ENCODE measurements at places on chromosomes 7 and 10.

DNA sequence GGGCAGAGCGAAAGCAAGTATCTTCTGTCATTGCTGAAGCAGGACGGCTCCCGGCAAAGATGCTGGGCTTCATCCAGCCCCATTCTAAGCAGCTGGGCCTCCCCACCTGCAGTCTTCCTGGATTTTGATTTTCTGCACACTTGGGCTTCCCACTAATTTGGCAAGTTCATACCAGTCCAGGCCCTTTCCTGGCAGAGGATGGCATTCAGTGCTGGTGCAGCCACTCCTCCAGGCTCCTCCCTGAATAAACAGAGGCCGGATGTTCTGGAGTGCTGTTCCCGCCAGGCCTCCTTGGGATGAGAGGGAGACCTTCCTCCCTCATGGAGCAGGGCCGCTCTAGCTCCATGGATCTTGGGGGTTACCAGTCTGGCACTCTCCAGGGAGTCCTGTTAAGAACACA, 3.4 kb downstream of the BAG3 start:
- no peak for DNase-seq

DNA sequence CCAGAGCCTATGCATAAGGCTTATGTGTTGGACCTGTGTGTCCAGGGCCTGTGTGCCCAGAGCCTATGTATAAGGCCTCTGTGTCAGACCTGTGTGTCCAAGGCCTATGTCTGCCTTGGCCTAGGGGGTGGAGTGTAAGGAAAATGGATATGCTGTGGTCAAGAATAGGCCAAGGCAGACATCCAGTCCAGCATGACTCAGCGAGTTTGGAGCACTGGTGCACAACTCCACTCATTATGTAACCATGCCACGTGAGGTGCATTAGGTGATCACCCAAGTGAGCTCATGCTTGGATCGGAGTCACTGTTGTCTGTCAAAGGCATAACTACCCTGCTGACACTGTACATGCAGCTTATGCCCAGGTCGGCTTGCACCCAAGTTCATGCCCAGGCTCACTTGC, 238.9 kb downstream of the CACNA2D1 start:
- DNase-seq = no peak

DNA sequence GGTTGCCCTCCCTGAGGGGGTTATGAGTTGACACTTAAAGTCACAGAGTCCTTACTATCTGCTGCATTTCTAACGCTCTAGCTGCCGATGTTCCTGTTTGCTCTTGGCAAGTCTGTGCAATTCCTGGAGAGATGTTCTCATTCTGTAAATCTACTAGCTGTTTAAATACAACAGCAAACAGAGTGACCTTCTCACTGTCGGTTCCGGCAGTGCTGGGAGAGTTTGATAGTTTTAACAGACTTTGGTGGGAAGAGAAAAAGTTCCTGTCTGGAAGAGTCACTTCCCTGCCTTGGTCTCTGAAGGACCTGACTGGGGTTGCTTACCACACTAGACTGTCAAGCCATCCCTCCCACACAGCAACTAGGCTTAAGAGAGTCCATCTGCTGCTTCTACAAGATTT, 63.3 kb upstream of the ELMO1 start:
- DNase-seq = no peak

DNA sequence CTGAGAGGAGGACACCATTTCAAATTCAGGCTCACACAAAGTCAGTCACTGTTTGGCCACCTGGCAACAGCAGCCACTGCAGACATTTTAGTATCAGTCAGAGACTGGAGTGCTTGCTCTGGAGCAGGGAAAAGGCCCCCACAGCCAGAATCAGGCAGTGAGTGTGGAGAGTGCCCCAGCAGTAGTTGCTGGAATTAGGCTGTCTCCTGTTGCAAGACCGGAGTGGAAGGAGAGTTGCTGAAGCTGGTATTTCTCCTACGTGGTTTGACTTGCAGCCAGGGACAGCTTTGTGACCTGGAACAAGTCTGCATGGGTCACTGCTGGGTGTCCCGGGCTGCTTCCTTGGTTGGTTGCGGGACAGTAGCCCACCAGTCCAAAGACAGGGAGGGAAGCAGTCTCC, 78.4 kb upstream of the TMEM168 start:
- DNase-seq = no peak

DNA sequence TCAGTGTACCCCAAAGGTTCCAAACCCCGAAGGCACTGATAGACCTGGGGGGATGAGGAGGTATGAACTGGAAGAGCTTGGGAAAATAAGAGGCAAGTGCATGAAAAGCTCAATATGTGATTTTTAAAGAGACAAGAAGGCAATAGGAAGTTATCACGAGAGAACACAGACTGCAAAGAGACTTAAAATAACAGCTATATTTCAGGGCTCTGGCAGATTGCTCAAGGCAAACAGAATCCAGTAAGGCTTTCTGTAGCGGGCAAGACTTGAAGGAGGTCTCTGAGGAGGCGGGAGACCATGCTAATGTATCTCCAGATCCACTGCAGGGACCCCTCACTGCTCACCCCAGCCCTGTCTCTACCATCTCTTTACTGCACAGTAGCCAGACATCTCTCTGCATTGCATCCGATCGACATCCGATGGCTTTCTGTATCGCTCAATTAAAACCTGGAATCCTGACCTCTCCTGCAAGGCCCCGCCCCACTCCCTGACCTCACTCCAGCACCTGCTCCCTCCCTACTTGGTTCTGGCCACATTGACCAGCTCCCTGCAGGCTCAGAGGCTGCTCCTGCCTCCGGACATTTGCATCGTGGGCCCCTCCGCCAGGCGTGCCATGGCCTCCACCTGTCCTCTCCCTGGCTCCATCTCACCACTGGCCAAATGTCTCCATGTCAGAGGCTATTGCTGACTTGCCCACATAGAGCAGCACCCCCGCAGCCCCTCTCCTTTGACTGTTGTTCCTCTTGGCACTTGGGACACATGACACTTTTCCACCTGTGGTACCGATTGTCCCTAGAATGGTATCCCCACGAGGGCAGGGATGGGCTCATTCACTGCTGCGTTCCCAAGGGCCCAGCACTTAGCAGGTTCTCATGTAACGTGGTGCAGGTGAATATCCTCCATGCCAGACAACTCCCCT, 118.0 kb downstream of the PRKAG2 start:
- no peak for DNase-seq

GRCh38 chr10:113026679-113027078, 76.6 kb downstream of the TCF7L2 start:
- no peak for DNase-seq

DNA sequence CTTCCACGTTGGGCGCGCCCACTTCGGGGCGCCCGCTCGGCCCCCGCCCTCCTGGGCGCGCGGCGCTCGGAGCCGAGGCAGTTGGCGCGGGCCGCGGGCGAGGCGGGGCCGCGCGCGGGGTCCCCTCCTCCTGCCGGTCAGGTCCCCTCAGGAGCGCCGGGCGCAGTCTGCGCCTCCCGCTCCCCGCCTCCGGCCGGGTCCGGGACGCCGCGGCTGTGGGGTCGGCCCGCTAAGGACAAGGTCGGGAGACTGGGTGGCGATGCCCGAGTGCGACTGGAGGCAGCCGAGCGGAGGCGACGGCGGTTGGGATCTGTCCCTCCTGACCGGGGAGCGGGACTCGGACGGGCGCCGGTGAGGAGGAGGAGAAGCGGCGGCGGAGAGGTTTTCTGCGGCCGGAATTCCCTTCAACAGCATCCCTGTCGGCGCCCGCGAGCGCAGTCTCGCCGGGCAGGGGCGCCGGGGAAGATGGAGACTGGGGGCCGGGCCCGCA, at the start of gene ATRNL1:
ATRNL1 (plus strand) TSS at position 80 of the 490 bp plus-strand sequence; CDS start at position 466, 386 bp downstream.
- DNase-seq = no peak

DNA sequence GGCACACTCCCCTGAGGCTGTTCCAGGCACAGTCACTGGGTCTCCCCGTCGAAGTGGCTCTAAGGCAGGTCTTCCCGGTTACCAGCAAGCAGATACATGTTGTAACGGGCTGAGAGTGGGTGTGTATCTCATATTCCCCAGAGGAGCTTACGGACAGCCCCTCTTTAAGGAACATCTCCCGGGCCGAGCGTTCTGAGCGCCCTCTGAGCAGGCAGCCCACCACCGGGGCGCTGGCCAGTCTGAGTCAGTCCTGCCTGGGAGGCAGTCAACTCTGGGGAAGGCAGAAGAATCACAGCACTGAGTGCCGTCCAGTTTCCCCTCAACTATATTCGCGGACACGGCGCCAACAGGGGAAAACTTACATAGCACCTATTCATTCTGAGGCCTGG, 117.4 kb downstream of the LHPP start:
- no peak for DNase-seq

DNA sequence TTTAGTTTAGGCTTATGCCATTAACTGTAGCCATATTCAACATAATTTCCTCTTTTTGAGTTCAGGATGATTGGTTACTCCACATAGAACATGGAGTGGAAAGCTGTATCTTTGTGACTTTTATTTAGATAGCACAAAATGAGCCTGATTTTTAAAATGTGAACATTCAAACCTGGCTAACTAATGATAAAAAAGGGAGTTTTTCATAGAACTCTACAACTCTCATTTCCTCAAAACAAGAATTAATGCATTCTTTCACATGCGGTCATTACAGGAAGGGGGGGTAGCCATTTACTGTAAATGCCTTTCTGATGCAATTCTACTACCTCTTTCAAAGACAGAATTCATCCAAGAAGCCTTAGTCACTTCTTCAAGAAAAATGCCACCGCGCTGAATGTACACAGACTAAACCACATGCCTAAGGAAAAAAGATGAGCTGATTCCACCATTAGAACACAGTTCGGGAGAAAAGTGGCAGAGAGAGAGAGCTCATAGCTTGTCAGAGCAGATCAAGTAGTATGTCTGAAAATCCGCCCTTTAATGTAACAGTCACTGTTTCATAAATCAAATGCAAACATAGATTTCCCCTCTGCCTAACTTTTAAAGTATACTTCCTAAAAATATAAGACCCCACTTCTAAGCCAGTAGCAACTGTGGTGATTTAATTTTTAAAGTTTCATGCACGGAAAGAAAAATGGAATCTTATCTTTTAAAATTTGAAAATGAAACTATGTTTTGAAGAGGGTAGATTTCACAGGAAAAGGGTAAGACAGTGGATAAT, 226.4 kb upstream of the KLF14 start:
- DNase-seq = no peak

DNA sequence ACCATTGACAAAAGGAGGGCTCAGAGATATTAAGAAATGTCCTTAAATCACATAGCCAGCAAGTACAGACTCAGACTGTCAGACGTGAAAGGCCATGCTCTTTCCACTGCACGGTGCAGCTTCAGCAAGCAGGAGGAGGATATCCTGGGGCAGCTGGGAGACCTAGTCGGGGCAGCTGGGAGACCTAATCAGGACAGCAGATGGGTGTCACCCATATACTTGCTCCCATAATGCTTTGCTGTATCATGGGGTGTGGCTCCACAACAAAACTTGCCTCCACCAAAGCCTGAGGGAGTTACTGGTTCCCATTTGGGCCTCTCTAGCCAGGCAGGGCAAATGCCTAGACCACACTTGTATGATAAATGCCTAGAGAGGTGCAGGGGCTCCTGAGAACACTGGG, 55.4 kb downstream of the GRID1 start:
- no peak for DNase-seq

- no peak for DNase-seq
These were observed 116.6 kb downstream of the NRP1 start for GRCh38 chr10:33217854-33218253.

DNA sequence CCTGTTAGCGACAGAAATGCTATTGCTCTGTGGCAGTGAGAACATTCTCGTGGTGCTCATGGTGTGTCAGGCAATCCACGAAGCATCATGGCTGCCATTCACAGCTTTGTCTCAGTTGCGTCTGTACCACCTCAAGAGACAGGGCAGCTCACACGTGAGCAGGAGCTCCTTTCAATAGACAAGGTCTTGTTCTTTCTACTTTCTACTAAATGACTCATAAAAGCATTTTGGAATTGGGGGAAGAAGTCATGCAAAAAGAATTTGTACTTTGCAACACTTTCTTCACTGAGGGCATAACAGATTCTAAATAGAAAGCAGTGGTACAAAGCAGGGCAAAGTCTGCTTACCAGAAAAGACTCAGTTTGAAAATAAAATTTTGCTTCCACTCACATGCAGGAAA, 638.5 kb downstream of the PHTF2 start:
- DNase-seq = no peak

DNA sequence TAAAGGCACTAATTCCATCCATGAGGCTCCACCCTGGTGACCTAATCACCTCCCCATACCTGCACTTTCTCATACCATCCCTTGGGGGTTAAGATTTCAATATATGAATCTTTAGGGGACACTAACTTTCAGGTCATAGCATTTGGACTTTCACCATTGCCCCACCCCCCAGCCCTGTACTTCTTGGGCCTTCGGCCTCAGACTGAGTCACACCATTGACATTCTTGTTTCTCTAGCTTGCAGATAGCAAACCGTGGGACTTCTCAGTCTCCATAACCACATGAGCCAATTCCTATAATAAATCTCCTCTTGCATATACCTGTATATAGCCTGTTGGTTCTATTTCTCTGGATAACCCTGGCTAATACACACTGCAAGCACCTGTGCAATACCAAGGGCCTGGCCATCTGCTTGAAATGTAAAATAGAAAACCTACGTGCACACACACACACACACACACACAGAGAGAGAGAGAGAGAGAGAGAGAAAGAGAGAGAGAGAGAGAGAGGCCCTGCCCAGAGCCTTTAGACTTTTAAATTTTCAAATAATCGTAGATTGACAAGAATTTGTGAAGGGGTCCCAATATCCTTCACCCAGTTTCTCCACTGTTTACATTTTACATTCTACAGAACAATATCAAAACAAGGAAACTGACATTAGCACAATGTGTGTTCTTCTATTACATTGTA, 25.3 kb downstream of the ANXA8 start:
- DNase-seq = no peak

DNA sequence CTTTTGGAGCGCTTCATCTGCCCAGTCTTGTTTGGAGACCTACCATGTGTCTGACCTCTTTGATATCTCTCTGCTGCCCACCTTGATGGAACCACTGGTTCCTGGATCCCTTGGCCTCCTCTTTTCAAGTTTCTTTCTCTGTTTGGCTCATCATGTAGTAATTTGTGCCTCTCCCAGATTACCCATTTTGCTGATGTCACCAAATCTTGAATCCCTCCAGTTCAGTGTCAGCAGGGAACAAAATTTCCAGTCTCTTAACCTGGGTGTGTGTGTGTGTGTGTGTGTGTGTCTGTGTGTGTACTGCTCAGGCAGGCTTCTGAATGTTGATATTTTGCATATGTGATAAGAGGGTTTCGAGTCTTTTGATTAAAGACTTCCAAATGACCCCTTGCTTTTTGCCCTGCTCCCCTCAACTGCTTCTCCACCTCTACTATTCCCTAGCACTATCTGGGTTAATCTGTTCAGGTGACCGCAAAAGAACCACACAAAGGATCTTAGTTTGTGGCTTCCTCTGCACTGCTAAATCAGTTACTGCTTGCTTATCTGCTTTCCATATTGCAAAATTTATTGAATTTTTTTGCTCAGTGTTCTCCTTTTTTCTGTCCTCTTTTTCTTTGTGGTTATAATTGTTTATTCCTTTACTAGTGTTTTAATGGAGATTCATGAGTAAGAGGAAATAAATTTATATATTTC, 25.7 kb downstream of the MYO3A start:
- DNase-seq = no peak
